ENCODE measurements at places on chromosomes 13 and 19.

GRCh38 chr13:35389535-35389934 lies 87.0 kb downstream of the MAB21L1 start:
- DNase-seq, result no peak

- no peak for DNase-seq
These were observed 13.4 kb upstream of the KLK4 start for GRCh38 chr19:50924586-50924985.

- no peak for DNase-seq
These were observed 12.4 kb upstream of the GRWD1 start for GRCh38 chr19:48433337-48433736.

DNA sequence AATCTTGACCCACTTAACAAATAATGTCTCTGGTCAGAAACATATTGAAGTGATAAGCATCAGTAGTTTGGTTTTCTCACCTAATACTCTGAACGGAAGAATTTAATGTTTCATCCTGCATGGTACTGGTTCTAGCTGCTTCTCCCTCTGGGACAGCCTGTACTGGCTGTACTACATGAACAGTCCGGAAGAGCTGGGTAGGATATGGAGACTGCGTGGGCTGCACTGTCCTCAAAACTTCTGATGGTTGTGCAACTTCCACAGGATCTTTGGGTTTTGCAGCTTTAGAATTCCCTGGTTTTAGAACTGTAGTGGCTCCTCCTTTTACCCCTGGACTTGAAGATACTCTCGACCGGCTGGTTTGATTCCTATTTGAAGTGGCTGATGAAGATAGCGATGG lies 78.3 kb downstream of the ELF1 start:
- no peak for DNase-seq

- DNase-seq, result no peak
These were observed 12.0 kb downstream of the CERS4 start for GRCh38 chr19:8221161-8221560.

GRCh38 chr13:100848304-100848703 lies 173.7 kb upstream of the TMTC4 start:
- DNase-seq, result no peak

- no peak for DNase-seq
These were observed 414.8 kb downstream of the GPC5 start for GRCh38 chr13:91813253-91813652.

DNA sequence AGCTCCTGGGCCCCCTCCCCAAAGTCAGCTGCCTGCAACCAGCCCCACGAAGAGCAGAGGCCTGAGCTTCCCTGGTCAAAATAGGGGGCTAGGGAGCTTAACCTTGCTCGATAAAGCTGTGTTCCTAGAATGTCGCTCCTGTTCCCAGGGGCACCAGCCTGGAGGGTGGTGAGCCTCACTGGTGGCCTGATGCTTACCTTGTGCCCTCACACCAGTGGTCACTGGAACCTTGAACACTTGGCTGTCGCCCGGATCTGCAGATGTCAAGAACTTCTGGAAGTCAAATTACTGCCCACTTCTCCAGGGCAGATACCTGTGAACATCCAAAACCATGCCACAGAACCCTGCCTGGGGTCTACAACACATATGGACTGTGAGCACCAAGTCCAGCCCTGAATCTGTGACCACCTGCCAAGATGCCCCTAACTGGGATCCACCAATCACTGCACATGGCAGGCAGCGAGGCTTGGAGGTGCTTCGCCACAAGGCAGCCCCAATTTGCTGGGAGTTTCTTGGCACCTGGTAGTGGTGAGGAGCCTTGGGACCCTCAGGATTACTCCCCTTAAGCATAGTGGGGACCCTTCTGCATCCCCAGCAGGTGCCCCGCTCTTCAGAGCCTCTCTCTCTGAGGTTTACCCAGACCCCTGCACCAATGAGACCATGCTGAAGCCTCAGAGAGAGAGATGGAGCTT lies 4.7 kb upstream of the CEACAM5 start:
- DNase-seq, result no peak

- DNase-seq, result no peak
These were observed 20.0 kb downstream of the MAN2B1 start for GRCh38 chr19:12646551-12646950.

DNA sequence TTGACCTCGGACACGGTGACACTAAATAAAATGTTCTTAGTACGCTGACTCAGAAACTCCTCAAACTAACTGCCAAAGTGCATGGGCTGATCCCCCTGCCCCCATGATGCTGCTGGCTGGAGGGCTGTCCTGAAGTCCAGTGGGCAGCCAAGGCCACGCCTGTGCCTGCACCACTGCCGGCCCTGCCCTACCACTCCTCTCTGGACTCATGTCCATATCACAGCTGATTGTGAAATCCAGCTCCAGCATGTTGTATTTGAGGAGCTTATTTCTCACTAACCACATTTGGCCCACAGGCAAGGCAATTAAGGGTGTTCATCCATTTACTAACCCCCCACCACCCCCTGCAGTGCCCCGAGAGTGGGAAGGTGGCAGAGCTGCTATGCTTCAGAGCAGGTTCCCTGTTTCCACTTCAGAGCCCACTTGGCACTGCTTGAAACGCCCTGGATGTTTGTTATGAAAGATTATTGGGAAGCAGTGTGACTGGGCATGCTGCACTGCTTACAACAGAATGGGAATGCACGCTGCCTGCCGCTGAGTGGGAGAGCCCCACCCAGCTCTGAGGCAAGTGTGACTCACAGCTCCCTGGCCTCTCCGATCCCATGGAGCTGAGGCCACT lies 114.0 kb downstream of the UQCRFS1 start:
- DNase-seq, result peak; percentile 75

DNA sequence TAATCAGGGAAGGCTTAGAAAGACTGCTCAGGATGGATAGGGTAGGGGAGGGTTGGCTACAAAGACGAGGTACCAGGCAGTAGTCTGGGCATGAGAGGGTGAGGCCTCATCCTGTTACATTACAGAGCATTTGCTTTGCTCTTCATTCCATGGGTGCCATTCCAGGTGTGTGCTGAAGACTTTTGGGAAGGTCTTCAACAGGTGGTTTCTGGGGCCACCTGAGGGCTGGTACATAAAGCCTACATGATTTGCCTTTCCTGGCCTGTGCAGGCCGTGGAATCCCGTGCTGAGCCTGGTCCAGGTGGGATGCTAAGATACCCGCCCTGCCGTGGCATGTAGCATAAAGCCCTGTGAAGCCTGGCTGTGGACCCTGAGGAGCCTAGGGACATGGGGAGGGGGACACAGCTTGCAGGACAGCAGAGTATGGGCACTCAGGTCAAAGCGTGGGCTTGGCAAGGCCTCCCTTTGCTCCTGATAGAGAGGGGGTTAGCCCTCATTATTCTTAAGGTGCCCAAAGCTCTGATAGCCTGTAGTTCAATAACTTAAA lies 55.6 kb upstream of the ZNF536 start:
- DNase-seq, result no peak

- DNase-seq, result peak; percentile 49
These were observed 1.2 kb downstream of the DAZAP1 start for GRCh38 chr19:1408300-1409203.

GRCh38 chr19:47891923-47892666 lies 6.0 kb upstream of the SULT2A1 start:
- no peak for DNase-seq

DNA sequence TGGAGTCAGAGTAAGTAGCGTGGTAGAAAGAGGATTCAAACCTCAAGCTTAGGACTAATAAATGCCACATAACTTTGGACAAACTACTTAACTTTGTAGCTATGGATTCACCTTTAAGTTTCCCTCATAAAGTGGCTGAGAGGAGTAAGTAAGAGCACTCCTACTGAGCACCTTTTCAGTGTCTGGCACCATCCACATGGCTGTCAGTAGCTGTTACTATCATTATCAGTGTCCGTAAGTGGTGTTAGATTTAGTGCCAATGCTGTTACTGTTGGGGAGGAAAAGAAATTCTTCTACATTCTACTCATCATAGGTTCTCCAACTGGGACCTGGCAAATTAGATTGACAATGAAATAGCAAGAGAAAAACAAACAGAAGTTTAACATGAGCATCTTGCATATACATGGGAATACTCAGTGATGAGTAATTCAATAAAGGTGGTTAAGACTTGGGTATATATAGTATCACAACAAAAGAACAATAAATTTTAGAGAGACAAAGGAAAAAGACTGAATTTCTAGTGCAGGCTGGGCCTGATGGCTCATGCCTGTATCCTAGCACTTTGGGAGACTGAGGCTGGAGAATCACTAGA lies 165.6 kb upstream of the NBEA start:
- DNase-seq, result no peak

DNA sequence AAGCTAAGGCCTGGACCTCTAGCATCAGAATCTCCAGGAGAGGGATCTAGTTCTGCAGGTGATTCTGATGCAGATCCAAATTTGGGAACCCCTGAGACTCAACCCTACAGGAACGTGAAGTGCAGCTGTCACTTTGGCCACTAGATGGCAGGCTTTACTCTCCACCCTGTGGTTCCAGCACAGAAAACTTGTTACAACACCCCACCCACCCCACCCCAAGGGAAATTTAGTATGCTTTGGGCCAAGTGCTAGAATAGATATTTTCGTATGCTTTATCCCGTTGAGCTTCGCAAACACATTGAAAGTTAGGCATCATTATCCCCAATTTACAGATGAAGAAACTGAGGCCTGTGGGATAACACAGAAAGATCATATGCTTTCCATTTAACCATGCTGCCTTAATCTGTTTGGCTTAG lies 232.0 kb downstream of the B3GLCT start:
- peak; percentile 54 for DNase-seq

GRCh38 chr19:13053761-13054625 lies 48.7 kb downstream of the LYL1 start:
- peak; percentile 97 for DNase-seq

DNA sequence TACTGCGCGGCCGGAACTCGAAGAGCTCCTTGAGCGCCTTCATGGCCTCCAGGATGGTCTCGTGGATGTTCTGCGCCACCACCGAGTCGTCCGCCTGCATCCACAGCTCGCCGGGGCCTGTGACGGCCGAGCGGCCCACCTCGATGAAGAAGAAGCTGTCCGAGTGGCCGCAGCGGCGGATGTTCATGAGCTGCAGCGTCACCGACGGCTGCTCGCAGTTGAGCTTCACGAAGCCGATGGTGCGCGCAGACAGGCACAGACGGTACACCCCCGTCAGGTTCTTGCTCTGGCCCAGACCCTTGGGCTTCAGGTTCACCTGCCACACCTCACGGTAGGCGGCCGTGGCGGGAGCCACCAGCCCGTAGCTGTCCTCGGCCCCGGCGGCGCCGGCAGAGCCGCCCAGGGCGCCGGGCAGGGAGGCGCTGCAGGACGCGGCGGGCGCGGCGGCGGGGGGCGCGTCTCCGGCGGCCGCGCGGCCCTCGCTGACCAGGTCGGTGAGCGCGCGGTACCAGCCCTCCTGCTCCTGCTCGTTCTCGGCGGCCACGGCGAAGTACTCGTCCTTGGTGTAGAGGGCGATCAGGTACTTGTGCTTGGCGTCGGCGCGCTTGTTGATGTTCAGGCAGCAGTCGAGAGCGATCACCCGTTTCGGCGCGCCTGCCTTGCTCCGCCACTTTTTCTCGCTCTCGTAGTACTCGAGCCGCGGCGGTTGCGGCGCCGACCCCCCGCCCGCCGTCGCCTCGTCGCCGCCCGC lies 1.1 kb downstream of the IRS2 start:
- peak; percentile 53 for DNase-seq

- DNase-seq, result no peak
These were observed 572.4 kb downstream of the UQCRFS1 start for GRCh38 chr19:28640506-28640905.

DNA sequence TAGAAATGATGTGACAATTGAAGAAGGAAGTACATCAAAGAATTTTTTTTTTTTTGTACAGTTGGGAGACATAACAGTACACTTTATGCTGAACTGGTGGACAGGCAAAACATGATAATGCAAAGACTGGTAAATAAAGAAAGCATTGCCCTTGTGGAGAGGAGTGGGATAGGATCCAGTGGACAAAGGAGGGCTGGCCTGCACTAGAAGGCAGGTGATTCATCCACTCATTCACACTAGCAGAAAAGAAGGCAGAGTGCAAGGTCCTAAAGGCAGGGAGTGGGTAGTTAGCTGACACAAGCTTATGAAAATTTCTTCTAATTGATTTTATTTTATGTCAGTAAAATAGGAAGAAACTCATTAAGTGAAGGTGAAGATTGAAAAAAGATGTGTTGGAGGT lies 17.6 kb upstream of the NALCN start:
- DNase-seq, result no peak

Data from fibroblast of skin of scalp (primary cell).